NCI-H524 (cell line): ENCODE measurements at places on chromosomes 12 and 14.

GRCh38 chr12:13211859-13212664, 15.5 kb downstream of the EMP1 start:
- peak; percentile 67 for DNase-seq

GRCh38 chr14:98984027-98984718, 287.8 kb downstream of the BCL11B start:
- no peak for DNase-seq

- no peak for DNase-seq
Observed at GRCh38 chr14:104244221-104245011, 106.0 kb downstream of the KIF26A start.

GRCh38 chr12:32504591-32504990, 105.2 kb downstream of the FGD4 start:
- no peak for DNase-seq

- no peak for DNase-seq
Observed at GRCh38 chr12:2857021-2857431, at the start of gene TEX52. TEX52 (minus strand) TSS chr12:2857039; CDS start chr12:2857026, 13 bp downstream.

- no peak for DNase-seq
Observed at GRCh38 chr12:45674181-45674977, 55.1 kb upstream of the ARID2 start.

DNA sequence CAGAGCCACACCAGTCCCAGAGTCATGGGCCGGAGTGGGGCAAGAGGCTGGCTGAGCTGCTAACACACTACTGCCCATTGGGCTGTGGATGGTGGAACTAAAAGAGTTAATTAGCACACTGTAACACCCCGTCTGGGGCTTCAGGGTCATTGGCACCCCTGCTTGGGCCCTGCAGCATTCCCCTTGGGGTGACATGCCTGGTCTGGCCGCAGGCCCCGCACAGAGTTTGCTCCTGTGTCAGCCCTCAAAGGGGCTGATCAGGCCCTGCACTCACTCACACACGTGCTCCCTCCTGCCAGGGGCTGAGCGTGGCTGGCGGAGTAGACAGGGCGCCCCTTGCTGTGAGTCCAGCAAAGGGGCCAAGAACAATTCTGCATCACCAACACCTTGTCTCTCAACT, 1499.6 kb upstream of the TMEM132C start:
- no peak for DNase-seq

- DNase-seq, result peak; percentile 4
Observed at GRCh38 chr12:64057706-64058105, 164.4 kb downstream of the KICS2 start.

GRCh38 chr12:132327336-132328171, 1.8 kb downstream of the GALNT9 start:
- no peak for DNase-seq

DNA sequence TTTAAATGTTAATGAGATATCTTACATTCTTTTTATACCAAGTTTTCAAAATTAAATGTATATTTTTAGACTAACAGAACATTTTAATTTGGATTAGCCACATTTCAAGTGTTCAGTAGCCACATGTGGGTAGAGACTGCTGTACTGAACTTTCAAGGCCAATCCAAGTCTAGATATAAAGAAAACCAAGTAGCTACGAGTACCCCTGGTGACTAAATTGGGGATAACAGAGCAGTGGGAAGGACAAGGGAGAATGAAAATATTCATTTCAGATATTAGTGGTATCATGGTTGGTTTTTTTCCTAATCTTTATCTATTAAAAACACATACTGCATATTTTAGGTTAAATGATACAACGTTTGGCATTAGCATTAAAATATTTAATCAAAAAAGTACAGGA, 69.4 kb upstream of the RHOJ start:
- peak; percentile 6 for DNase-seq

GRCh38 chr14:105096206-105096875, 31.1 kb upstream of the GPR132 start:
- no peak for DNase-seq

DNA sequence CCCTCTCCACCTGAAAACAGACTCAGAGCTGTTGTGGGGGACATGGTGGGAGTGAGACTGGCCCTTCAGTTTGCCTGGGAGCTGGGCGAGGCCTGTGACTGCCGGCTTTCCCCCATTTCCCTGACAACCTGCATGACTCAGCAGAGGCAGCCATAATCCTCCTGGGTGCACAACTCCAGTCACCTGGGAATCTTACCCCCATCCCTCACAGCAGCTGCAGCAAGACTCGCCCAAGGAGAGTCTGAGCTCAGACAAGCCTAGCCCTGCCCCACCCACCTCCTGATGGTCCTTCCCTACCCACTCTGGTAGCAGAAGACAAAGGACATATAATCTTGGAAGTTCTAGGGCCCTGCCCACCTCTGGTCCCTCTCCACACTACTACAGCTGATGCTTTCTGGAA, 207.3 kb upstream of the ARID2 start:
- DNase-seq, result no peak

- no peak for DNase-seq
Observed at GRCh38 chr14:33186656-33187055, 248.0 kb downstream of the NPAS3 start.

- no peak for DNase-seq
Observed at GRCh38 chr14:76201162-76201561, 49.4 kb downstream of the GPATCH2L start.

GRCh38 chr12:52090291-52090690, 10.8 kb downstream of the SMIM41 start:
- no peak for DNase-seq

DNA sequence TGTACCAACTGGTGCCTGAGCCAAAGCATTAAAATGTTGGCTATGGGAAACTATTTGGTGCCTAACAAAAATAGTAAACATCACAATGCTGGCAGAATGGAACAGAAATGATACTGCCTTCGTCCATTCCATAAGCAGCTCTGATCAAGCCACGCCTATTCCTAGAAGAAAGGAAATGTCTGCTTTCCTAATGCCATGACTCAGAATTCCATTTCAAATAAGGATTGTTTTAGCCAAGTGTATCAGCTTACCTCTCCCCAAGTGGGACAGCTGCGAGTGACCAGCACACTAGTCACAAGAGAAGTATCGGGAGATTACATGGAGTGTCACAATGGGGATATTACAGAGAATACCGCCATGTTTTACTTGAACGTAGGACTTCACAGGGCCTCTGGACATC, 38.7 kb downstream of the GLT8D2 start:
- DNase-seq, result peak; percentile 21

DNA sequence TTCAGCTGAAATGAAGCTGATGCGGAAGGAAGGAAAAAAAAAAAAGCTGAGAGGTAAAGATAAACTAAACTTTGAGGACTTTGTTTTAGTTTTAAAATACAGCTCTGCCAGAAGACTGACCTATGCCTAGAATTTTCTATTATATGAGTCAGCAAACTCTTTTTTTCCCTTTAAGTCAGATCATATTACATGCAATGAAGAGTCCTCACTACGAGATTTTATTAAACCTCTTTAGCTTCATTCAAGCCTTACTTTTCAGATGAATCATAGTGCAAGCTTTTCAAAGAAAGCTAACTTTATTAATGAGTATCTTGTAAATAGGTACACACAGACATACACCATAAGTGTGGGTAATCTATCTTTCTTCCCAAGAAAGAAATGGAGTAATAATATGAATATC, 57.8 kb upstream of the FSCB start:
- DNase-seq, result no peak
